ENCODE measurements at places on chromosomes 5 and 9.
A peak's percentile ranks its signal among the peaks of the same experiment; 100 is the strongest.

DNA sequence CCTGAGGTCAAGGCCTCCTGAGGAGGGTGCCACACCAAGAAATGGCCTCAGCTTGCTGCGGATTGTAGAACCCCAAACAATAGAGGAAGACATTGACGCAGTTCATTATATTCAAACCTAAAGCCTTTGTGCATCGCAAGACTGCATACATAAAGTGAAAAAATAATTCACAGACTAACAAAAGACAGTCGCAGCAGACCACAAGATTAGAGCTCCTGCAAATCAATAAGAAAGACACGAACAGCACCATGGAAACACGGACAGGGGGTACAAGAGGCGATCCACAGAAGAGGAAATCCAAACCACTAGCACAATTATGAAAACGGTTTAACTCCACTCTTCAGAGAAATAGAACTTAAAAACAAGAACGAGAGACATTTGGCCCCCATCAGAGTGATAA, 10.0 kb upstream of the TCOF1 start:
- no peak for DNase-seq
- no peaks in the 10 kb centered on the region for H3K27me3 ChIP-seq
- H3K36me3 ChIP-seq, result no peaks in the 10 kb centered on the region

DNA sequence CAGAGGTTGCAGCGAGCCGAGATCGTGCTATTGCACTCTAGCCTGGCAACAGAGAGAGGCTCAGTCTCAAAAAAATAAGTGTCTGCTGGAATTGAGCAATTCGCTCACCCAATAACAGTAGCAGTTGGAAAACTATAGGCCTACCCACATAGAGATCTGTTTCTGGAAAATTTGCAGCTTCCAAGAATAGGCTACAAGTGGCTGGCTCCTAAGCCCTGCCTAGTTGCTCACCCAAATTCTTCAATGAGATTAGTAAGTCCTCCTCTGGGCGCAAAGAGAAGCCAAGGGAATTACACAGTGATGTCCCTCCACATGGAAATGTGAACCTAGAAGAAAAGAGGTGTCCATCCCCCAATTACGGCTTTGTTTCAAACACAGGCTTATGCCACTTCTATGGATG, 42.6 kb upstream of the RNF38 start:
- no peak overlapping the region for H3K4me3 ChIP-seq
- H3K36me3 ChIP-seq, result no peaks in the 10 kb centered on the region
- H3K27me3 ChIP-seq, result no peaks in the 10 kb centered on the region
- H3K4me1 ChIP-seq, result peaks cover 35% of the 10 kb centered on the region
- DNase-seq, result no peak

DNA sequence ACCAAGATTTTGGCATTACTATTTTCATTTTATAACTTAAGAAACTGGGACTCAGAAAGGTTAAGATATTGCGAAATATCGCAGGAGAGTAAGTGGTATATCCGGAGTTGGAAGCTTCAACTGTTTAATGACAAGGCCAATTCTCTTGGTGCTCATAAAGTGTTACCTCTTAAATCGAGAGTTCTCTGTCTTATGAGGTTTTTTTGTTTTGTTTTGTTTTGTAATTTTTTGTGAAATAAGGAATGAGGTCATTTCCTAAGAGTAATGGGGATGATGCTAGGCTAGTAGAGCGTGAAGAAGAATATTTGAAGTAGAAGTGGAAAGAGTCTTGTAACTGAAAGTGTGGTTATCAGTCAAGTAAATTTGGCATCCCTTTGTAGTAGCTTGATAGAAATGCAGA, 183.2 kb upstream of the DAB2 start:
- H3K4me3 ChIP-seq, result no peak overlapping the region
- H3K4me1 ChIP-seq, result no peaks in the 10 kb centered on the region
- no peaks in the 10 kb centered on the region for H3K27me3 ChIP-seq
- H3K27ac ChIP-seq, result no peak overlapping the region

DNA sequence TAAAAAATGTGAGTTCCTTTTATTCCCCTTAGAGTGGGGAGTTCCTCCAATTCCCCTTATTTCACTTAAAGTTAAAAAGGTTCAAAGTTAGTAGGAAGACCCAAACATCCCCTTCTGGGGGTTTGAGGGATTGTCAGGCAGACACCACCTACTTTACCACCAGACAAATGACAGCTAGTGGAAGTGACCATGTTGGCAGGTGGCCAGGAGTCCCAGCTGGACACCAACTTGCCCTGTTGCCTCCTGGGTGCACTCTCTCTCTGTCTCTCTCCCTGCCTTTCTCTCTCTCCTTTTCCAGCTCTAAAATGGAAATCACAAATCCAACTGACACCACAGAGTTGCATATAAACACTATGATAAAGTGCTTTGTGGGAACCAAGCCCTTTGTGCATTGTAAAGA, 307.7 kb upstream of the TLE4 start:
- no peaks in the 10 kb centered on the region for H3K36me3 ChIP-seq
- peak; percentile 33 for DNase-seq
- no peak overlapping the region for H3K27ac ChIP-seq
- H3K4me3 ChIP-seq, result no peak overlapping the region
- no peaks in the 10 kb centered on the region for H3K27me3 ChIP-seq

DNA sequence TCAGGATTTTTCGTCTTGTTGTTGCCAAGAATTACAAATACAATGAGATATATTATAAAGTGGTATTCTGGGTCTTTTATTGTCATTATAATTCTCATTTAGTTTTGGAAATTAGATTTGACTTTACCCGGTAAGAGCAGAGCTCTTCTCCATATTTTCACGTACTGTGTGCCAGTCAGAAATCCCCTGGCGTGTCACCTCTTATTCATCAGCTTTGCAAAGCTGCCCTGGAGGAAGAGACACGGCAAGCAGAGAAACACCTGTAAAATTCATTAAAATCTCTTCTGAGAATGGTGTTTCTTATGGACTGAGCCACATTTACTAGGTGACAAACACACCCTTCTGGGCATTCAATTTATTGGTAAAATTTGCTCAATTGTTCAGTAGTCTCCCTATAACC, 440.4 kb downstream of the HINT1 start:
- H3K27ac ChIP-seq, result no peak overlapping the region
- H3K27me3 ChIP-seq, result no peaks in the 10 kb centered on the region
- H3K36me3 ChIP-seq, result no peaks in the 10 kb centered on the region
- H3K4me3 ChIP-seq, result no peak overlapping the region

GRCh38 chr5:78483809-78484521, 123.5 kb downstream of the SCAMP1 start:
- H3K36me3 ChIP-seq, result peaks cover 28% of the 10 kb centered on the region
- H3K27ac ChIP-seq, result peak overlapping the region; percentile 61
- peaks cover 15% of the 10 kb centered on the region for H3K4me1 ChIP-seq
- H3K4me3 ChIP-seq, result no peak overlapping the region
- no peaks in the 10 kb centered on the region for H3K27me3 ChIP-seq
